Stimulated activated CD8-positive, alpha-beta memory T cell treated with anti-CD3 and anti-CD28 coated beads, Interleukin-15, amount 100 ng/mL, for 1 hour (primary cell): ENCODE measurements at places on chromosomes 12 and 14.

DNA sequence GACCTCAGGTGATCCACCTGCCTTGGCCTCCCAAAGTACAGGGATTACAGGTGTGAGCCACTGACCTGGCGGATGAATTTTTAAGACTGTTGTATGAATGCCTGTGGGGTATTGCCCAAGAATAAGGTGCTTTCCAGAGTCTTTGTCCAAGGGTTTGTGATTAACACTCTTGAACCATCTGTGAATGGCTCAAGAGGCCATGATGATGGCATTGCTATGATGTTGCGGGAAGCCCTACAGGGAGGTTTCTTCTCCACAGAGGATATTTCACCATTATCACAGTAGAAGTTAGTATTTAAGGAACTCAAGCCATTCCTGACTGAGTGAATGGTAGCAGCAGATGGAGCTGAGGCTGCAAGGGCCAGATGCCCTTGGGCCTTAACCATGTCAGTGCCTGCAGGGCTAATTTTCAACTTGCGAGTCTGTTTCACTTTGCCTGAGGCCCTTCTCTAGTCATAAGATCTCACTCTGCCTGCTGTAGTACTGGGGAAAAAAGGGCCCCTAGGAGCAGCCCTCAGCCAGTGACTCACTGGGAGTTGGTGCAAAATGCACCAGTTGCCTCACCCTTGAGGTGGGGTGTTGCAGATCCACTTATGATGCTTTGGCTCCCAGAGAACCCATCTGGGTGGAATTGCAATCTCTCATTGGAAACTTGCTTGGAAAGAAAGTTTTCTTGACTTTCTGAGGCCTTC, 108.6 kb upstream of the FLRT2 start:
- DNase-seq: no peak

GRCh38 chr14:104421401-104421821, 158.2 kb upstream of the C14orf180 start:
- no peak for DNase-seq

DNA sequence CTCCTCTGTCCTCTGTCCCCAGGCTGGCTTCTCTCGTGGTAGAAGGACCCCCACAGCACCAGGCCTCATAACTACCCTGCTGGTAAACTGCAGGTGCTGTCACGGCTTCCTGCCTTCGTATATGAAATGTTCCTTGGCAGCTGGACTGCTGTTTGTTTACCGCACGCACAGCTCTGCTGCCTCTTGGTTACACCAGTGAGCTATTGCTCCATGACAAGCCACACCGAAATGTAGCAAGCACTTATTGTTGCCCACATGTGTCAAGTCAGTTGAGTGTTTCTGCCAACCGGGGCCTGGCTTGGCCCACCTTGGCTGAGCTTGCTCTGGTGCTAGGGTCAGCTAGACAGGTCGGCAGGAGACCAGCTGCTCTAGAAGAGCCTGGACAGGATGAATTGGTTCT, 21.7 kb upstream of the TCL1B start:
- no peak for DNase-seq

- DNase-seq: no peak
Measured at GRCh38 chr12:54232790-54233189, 44.0 kb upstream of the SMUG1 start.

- no peak for DNase-seq
Measured at GRCh38 chr12:89179983-89180382, 172.3 kb downstream of the DUSP6 start.
